Activated CD4-positive, CD25-positive, alpha-beta regulatory T cell (primary cell): ENCODE measurements at places on chromosomes 6 and 20.

DNA sequence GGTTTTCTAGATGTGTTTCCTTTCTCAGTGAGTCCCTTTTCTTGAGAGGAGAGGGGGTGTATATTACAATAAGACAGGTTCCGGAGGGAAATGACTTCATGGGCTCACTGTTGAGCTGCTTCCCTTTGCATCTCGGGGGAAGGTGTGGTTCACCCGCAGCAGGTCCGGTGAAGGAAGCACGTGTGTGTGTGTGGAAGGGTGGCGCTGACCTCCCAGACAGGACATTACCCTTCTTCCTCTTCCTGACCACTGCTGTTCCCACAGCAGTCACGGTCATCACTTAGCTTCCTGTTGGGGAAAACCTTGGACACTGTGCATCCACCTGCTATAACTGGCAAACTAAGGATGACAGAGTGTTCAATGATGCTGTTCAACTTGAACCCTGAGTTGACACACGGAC lies 83.6 kb downstream of the PLEKHG1 start:
- DNase-seq = no peak

GRCh38 chr20:34863421-34863965 lies 9.2 kb downstream of the GGT7 start:
- DNase-seq = no peak

GRCh38 chr20:56345911-56346310 lies 12.9 kb upstream of the FAM210B start:
- no peak for DNase-seq

DNA sequence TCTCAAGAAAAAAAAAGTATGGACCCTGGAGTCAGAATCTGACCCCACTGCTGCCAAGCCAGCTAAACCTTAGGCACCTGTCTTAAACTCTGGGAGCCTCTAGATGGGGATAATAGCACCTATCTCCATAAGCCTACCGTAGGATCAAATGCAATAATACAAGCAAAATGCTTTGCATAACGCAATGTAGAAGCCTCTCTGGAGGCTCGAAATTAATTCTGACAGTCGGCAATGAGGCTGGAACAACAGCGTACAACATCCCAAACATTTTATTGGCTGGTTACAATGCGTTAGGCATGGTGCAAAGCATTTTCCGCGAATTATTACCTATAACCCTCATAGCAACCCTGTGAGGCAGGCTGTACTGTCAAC lies 521 bp downstream of the CDK5RAP1 start:
- no peak for DNase-seq
